ENCODE measurements at places on chromosomes 3 and 15.

GRCh38 chr3:155230382-155230781, 63.1 kb downstream of the STRIT1 start:
- no peak for DNase-seq

DNA sequence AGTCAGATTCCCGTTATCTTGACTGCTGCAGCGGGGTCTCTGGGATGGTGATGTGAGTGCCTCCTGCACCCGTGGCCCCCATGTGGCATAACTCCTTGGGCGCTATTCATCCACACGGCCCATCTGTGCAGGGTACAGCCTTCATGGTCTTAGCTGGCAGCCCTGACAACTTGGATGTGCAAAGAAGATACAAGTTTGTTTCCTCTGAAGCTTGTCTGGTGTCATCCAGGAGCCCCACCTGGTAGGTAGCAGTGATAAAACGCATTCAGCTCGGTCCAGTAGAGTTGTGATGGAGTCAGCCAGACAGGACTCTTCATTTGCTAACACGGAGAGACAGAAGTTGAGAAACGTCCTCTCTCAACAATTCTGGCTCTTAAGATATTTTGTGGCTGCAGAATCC, 53.3 kb downstream of the CORO2B start:
- DNase-seq, result no peak

- DNase-seq, result no peak
Observed at GRCh38 chr15:63020759-63021430, 21.7 kb upstream of the TPM1 start.

- DNase-seq, result no peak
Observed at GRCh38 chr15:91953432-91953831, 99.9 kb downstream of the SLCO3A1 start.

DNA sequence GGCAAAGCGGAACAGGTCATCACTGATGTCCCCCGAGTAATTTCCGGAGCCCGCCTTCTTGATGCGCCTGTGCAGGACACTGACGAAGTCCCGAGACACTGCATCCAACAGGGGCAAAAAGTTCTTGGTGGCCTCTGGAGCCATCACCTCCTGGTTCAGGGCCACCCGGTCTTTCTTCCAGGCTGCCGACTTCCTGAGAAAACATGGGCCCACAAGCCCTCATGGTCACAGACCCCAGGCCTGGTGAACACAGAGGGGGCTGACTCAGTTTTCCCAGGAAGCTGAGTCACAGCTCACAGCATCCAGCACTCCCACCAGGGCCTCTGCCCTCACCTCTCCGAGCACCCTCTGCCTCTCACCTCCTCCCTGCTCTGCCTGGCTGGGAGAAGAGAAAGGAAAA, 22.4 kb downstream of the CYP11A1 start:
- no peak for DNase-seq

GRCh38 chr15:48644467-48644826, 1.1 kb downstream of the FBN1 start:
- no peak for DNase-seq

- no peak for DNase-seq
Observed at GRCh38 chr3:100766069-100766468, 56.8 kb downstream of the TFG start.

- DNase-seq, result no peak
Observed at GRCh38 chr3:134419214-134419959, 45.1 kb upstream of the AMOTL2 start.

- no peak for DNase-seq
Observed at GRCh38 chr15:71596672-71597071, 213.7 kb upstream of the NR2E3 start.

DNA sequence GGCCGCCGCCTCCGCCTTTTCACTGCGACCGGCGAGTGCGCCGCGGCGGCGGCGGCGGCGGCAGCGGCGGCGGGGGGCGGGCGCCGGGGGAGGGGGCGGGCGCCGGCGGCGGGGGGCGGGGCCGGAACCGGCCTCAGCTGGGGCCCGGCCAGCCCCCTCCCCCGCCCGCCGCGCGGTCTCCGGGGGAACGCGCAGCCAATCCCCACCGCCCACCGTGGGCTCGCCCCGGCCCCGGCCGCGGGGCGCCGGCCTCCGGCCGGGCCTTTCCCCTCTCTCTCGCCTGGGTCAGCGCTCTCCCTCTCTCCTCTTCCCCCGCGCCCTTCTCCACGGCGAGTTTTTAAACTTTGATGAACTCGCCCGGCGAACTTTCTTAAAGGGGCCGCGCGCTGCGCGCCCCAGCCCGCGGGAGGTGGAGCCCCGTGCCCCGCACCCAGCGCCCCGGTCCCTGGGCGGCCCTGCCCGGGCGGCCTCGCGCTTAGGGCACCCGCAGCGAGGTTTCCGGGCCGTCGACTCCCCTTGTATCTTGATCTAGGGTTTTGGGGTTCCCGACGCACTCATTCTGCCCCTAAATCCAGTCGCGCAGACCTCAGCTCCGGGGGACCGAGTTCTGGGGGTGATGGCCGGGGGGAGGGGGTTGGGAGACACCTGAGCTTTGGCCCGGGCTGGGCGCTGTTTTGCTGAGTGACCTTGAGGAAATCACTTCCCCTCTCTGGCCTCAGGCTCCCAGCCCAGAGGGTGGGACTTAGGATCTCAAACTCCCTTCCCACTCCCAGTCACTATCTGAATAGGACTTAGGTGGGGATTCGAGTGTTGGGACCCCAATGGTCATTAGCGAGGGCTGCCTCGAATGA, at the start of gene RBPMS2:
TSS of gene RBPMS2 (minus strand) at position 39 of the 851 bp plus-strand sequence. CDS start 270 bp downstream, outside the sequence.
- DNase-seq, result no peak

DNA sequence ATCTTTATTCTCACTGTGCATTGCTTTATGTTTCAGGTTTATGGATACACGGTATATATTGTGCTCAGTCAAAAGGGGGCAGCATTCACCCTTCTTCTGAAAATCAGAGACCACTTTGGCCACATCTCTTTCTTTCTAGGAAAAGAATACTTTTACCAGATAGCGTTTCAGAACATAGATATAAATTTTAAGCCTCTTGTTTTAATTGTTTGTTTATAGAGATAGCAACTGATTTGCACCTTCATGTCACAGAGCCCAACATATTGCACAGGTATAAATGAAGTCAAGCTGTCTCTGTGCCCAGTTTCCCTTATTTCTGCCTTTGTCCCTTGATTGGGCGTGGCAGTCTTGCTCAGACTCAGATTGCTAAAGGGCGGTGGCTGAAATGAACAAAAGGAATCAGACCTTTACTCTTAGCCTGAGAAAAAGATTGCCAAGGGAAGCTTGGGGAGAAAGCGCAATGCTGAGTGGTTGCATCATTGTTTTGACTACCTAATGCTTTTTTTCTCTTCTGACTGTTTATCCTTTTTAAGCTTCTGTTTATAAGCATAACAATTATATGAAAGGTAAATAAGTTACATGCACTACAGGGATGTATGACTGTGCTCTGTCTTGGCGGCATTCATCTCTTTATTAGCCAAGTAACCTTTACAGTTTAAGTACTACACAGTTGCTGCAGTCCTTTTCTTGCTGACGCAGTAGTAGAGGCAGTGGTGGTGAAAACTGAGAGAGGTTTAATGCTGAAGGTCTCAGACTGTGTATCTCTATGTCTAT, 70.8 kb upstream of the ZBTB20 start:
- DNase-seq, result peak; percentile 8

DNA sequence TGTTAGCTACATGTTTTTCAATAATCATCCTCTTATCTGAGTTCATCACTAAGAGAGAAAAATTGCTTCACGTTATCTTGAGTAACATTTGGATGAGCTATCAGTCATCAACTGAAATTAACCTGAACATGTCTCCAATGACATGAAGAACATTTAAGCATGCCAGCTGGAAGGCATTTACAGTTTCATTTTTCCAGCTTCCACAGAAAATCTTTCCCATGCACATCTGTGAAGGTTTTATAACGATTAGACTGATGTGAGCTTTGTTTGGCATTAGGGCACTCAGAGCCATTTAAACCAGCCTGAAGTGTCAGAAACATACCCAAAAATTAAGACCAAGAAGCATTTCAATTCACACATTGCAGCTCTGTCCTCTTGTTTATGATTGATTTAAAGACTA, 235.8 kb upstream of the ARHGEF26 start:
- no peak for DNase-seq
